ENCODE measurements at places on chromosomes 11 and 22. TPM values are rescaled to one million over a fixed set of nuclear protein-coding genes. Genes with fewer than 3 reads are reported as not detected.
A peak's percentile ranks its signal among the peaks of the same experiment; 100 is the strongest.

- DNase-seq, result peak; percentile 73
Observed at GRCh38 chr22:21646608-21647590, 4.8 kb downstream of the SDF2L1 start.

DNA sequence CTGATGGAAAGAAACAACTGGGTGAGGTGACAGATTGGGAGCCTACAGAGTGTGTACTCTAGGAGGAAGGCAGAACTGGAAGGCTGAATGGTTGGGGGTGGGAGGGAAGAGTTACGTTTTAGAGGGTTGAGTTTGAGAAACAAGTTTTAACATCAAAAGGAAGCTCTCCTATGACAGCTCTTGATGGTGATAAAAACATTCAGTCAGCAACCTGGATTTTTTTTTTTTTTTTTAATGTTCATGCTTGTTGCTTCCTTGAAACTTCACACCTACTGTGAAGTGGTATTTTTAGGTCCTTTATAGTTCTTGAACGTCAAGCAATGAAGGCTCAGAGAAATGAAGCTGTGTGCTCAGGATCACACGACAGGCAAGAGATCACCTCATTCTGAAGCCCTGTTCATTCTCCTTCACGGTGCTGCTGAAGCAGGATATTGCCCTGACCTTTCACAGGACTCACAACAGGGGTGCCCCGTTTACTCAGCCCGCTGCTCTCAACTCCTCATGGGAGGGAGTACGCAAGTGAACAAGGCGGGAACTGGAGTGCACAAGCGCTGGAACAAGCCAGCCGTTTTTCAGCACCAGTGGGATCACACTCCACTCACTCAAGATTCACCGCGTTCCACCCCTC lies 1.6 kb upstream of the TMEM109 start:
- no peak for DNase-seq

DNA sequence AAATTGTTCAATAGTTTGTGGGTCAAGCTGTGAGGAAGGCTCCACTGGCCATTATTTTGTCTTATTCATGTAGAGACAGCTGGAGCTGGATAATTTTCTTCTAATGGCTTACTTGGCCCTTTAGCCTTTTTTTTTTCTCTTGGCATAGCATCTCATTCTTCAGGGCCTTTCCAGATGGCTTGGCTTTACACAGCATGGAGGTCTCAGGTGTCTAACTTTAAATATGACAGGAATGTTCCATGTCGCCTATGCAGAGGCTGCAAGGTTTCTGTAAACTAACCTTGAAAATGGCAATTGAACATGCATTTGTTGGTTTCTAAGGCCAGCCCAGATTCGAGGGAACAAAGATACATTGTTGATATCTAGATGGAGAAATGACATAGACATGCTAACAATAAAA lies 247.9 kb upstream of the CNTN5 start:
- DNase-seq, result no peak

DNA sequence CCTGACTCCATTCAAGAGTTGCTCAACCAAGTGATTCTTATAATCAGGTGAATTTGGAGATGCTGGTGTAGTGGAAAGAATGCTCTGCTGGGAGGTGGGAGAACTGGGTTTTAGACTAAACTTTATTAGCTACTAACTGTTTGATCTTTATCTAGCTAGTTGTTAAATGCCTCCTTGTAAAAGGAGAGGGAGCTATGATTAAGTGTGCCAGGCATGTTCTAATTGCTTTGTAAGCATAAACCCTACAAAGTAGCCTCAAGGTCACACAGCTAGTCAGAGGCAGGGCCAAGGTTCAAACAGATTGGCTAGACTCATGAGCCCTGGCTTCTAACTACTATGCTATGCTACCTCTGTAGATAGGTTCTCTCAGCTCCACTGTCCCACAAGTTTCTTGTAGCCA lies 105.5 kb downstream of the NXPE2 start:
- no peak for DNase-seq

- no peak for DNase-seq
Observed at GRCh38 chr11:128714123-128714522, 20.3 kb downstream of the FLI1 start.

DNA sequence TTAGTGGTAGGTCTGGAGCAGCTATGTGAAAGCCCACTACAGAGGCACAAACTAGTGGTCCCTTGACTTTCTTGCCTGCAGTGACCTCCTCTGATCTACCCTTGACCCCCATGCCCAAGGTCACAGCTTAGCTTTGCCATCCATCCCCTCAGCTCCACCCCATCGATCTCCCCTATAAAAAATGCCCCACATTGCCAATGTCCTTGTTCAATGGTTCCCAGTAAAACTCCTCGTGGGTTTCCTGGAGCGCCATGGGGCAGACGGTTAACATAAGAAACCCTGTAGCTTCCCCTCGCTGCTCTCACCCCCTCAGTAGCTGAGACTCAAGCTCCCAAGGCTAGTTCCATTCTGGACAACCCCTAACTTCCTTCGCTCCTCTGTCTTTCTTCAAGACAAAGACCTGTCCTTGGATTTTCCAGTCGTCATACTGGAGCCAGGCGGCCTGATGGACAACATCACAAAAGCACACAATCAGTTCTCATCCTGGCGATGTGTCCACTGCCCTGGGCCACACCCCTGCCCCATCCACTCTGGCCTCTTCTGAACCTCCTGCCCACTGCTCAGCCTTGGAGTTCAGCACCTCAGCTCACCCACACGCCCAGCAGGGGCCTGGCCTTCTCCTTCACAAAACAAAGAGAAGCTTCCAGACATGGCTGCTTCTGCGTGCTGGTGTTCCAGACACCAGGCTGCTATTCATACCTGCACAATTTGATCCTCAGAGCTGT lies 1429.3 kb downstream of the BRD1 start:
- no peak for DNase-seq

GRCh38 chr22:50264104-50264745 lies 2.7 kb upstream of the MAPK12 start:
- no peak for DNase-seq

DNA sequence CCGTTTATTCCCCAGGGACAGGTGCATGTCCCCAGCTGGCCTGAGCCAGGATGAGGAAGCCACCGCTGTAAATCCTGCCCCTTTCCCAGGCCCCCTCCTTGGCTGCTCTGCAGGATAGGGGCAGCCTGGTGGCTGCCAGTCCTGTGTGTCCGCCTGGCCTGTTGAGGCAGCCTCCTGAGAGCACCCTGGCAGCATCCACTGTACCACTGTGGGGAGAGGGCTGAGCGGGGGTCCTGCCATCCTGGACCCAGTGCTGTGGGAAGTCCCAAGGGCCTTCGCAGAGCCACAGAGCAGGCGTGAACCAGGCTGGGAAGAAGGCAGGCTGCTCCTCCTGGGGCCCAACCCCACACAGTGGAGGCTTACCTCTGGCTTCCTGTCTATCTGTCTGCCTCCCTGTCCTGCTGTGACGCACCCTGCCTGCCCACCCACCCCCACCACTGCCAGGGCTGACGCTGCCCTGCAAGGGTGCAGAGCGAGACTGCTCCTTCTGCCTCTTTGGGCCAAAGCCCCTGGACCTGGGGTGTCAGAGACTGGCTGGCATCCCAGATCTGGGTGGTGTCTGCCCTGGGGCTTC lies 8.4 kb downstream of the KCTD17 start:
- DNase-seq, result no peak

- DNase-seq, result no peak
Observed at GRCh38 chr11:2892967-2893528, 7.5 kb upstream of the CDKN1C start.

DCHS1 gene
- total RNA-seq, result 1.2 TPM

TBC1D22A gene
- 23.8 TPM for total RNA-seq

GRCh38 chr22:39241794-39242594 lies 2.8 kb downstream of the PDGFB start:
- no peak for DNase-seq

DNA sequence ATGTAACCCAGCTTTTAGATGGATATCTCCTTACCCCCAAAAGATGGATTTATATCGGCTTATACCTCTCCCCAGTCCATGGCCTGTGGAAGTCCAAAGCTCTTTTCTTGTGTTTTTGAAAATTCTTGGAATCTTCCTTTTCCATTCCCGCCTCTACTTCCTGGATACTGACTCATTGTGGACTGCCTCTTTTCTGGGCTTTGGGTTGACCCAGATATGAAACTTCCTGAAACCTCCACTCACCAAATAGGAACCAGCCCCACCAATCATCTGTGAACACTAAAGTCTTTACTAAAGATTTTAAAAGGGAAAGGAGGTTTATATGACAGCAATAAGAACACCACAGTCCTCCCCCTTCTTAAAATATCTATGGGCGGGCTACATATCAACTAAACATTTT lies 163.4 kb upstream of the SYN3 start:
- DNase-seq, result no peak

DGAT2 gene
- 0.45 TPM for total RNA-seq

- DNase-seq, result peak; percentile 41
Observed at GRCh38 chr11:131146827-131147490, 223.5 kb upstream of the NTM start.

DNA sequence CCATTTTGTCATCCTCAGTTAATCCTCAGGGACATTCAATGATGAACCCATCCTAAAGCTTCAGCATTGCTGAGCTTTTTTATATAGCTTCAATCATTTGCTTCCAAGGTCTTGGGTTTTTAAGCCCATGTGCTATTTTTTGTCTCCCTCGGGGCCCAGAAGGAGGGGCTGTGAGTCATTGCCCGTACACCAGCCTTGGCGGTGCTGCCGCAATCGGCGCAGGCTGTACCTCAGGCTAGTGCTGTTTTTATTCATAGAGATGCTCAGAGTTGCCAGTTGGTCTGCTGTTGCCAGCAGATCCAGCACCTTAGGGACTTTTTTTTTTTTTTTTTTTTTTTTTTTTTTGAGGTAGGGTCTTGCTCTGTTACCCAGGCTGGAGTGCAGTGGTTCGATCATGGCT lies 35.5 kb downstream of the ACO2 start:
- DNase-seq, result no peak

DNA sequence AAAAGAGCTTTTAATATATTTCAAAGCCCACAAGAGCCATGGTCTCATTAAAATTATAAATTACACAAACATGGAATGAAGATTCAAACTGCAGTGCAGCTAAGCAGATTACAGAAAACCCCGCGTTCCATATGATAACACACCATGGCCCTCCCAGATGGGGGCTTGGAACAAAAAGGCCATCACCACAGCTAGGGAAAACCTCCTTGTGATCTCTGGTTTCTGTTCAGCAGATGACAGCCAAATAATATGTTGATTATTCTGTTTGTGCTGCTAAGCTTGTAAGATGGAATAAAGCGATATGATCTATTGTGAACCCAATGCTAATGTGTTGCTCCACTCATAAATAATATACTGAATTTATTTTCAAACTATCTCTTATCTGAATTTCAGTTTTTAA lies 28.5 kb downstream of the IMMP1L start:
- no peak for DNase-seq

- DNase-seq, result no peak
Observed at GRCh38 chr22:19705181-19705934, 8.9 kb upstream of the SEPTIN5 start.

MMP7 gene
- not detected for total RNA-seq

ZNF215 gene
- total RNA-seq, result 5.4 TPM

DNA sequence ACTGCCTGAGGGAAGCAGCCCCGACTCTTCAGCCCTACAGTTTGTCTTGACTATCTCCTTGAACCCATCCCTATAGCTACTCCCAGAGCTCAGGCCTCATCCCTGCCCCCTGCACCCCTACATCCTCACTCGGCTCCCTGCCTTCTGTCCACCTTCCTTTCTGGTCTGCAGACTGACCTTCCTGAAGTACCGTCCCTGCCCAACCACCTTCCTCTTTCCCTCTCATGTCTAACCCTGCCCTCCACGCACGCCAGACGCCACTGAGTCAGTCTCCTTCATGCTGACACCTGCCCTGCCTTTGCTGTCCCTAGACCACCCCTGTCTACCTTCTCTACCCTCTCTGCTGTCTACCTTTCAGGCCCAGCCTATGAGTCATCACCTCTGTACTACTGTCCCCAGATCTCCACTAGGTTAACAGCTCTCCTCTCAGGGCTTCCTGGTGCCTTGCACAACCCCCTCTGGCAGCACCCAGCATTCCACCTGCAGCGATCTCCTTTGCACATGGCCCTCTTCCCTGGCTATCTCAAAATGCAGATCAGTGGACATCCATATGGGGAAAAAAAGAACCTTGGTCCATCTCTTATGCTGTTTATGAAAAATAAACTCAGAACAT lies 8.9 kb downstream of the KCTD21 start:
- DNase-seq, result no peak

DNA sequence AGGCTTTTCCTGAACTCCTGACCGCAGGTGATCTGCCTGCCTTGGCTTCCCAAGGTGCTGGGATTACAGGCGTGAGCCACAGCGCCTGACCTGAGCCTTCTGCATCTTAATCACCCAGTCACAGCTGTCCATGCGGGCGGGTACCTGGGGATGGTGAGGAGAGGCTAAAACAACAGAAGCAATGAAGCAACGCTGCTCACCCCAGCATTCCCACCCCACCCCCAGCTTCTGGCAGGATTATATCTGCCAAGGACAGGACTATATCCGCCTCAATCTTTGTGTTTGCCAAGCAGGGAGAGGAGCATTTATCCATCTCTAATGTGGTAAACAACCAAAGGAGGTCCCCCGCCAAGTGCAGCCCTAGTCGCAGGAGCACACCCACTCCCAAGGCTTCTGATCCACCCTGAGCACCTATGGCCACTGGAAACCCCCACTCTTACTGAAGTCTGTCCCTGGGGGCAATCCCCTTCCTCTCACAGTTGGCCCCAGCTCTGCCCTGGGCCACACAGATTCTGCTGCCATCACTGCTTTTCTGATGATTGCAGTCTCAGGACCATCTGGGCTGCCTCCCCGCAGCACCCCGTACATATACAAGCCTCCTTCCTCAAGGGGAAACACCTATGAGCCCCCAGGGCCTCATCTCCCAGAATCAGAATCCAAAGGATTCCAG lies 8.8 kb upstream of the LGALS2 start:
- no peak for DNase-seq

PHETA2 gene
- total RNA-seq, result 7.7 TPM

SPTY2D1 gene
- 29.8 TPM for total RNA-seq

DNA sequence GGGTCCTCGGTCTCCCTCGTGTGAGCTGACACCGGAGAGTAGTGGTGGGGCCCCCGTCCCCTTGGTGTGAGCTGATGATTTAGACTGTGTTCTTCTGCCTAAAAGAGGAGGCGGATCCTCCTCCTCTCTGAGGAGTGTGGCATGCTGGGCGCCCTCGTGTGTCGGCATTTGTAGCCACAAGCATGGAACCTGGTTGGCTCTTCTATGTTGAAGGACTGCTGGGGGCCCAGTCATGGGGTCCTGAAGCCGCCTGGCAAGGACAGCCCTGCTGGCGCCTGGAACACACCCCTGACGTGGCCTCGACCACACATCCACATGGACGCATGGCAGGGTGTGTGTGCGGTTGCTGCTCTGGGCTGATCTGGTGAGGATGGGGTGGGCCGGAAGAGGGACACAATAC lies 50.2 kb downstream of the AP2A2 start:
- no peak for DNase-seq

DNA sequence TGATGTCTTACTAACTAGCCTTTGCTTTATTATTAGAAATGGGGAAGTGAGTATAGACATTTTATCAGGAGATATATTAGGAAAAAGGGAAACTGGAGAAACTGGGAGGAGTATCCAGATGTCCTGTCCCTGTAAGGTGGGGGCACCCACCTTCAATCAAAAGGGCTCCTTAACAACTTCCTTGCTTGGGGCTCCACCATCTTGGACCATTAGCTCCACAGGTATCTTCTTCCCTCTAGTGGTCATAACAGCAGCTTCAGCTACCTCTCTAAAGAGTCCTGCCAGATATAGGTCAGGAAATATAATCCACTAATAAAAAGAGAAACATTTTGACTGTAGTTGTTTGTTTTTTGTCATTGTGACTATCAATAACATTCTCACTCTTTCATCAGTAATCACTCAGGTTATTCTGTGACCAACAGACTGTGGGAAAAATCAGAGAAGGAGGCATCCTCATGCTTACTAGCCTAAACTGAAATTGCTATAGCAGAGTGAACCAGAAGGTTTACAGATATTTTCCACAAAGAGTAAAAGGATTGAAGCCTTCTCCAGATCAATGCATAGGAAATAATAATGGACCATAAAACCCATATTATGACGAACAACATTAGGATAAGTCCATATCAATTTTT lies 10.4 kb downstream of the OR51B4 start:
- peak; percentile 42 for DNase-seq
